ENCODE measurements at places on chromosomes 2 and 18.

DNA sequence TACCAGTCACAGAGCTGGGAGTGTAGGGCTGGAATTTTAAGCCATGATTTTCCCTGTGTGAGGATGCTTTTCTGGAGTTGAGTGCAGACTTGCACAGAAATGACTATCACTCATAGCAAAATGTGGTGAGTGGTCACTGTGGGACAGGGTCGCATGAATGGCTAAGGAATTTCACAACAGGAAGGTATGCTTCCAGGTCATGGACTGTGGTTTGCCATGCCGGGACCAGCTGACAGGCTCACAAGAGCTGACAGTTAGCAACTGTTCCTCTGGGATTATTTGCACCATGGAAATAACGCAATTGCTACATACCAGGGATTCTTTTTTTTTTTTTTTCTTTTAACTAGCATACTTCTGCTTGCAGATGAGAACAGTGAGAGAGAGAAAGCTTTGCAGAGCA lies 3.8 kb upstream of the UXS1 start:
- no peak for DNase-seq

GRCh38 chr2:48749291-48750127 lies 6.0 kb downstream of the LHCGR start:
- DNase-seq: no peak

DNA sequence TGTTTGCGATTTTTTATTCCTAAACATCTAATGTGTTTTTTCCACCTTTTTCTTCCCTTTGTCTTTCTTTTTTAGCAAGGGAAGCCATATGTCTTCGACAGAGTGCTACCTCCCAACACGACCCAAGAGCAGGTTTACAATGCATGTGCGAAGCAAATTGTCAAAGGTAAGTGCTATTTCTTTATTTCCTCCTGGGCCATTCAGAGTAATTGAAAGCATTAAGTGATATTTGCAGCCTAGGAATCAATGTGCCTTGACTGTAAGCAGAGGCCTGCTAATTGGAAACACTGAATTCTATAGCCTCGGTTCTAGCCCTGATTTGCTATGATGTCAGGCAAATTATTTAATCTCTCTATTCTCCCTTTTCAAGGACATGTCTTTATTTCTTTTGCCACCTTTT lies 47.0 kb downstream of the KIF5C start:
- no peak for DNase-seq

DNA sequence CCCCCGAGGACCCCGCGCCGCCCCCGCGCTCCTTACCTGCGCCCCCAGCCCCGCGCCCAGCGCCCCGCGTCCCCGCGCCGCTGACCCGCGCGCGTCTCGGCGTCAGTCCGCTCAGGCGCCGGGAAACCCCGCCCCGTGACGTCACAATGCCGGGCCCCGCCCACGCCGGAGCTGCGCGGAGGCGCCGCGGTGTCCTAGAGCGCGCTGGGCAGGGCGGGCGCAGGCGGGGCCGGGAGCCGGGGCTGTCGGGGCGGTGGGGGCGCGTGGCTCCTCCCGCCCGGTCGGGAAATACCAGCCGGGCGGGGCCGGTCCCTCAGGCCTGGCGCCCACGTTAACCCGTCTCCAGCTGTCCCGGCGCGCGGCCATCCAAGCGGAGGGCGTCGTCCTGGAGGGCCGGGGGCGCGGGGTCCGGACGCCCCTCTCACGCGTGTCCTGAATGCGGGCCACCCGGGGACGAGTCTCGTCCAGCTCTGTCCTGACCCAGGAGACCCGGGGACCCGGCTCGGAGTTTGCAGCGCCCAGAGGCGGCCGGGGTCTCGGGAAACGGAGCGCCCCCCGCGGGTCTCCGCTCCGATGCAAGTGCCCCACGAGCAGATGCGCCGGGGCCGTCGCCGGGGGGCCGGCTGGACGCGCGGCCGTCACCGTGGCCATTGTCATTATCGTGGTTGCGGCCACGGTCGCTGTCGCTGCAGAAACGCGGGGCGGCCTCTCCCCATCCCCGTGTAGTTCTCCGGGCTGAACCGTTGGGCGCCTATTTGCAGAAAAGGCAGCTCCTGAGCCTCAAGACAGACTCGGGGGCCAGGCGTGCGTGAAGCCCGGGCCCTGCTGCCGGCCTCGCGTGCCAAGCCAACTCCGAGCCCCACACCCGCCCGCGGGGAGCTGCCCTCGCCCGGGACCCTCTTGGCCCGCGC lies at the start of gene SLC66A2:
Gene SLC66A2, minus strand, starts transcription at position 109 of the 911 bp plus-strand sequence. CDS start 727 bp downstream, outside the sequence.
- peak; percentile 86 for DNase-seq

- no peak for DNase-seq
Measured at GRCh38 chr2:181178823-181179412, 198.5 kb downstream of the UBE2E3 start.

DNA sequence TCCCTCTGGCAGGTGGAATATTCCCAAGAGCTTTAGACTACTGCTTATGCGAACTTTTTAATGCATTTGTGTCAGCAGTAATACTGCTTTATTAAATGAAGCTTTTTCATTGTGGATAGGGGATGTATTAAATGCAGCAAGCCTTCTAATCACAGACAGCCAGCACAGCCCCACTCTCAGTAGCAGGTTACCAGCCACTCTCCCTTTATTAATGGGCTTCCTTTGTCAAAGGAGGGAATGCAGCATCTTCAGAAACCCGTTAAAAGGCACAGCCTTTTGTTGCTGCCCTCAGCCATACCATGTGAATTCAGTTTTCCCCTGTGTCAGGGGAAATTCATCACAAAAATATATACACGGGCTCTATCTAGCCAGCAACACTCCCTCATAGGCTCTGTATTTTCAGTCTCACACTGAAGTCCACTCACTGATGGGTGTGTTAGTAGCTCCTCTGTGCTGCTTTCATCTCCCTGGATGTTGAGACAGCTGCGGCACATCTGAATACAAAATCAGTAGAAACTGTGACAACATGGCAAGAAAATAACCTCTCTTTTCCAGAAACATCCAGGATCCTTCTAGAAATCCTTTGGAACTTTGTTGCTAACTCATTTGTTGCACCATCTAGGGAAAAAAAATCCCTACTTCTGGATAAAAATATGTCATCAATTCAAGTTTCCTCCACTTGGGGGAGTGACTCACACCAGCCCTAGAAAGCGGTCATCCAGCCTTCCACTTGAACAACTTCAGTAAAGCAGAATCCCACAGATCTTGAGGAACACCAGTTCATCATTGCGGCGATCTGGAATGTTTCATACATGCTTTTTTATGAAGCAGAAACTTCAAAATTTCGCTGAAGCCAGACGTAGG lies 48.4 kb downstream of the LRRTM1 start:
- DNase-seq: no peak

DNA sequence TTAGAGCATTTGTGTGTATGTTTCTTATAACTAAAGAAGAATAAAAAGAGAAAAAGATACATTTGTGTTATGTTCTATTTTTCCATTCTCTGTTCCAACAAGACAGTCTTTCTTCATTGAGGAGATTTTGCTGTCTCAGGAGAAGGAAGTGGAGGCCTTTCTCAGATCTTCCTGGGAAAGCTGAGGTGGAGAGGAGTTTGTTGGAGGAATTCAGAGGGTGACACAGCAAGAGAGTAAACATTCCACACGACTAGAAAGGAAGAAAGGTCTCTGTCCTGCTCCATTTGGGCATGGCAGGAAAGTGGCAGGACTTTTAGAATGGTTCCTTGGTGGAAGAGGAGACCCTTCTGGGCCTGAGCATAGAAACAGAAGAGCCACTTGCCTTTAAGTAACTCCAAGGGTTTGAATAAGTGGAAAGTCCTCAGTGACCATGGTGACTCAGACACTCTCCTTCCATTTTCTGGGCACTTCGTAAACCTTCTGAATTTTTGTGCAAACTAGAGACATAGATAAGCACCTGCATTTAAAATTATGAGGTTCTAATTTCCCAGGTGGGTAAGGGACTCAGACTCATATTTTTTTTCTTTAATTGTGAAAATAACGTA lies 52.3 kb upstream of the COL5A2 start:
- DNase-seq: no peak

- no peak for DNase-seq
Measured at GRCh38 chr18:44452346-44452745, 228.3 kb upstream of the SETBP1 start.

DNA sequence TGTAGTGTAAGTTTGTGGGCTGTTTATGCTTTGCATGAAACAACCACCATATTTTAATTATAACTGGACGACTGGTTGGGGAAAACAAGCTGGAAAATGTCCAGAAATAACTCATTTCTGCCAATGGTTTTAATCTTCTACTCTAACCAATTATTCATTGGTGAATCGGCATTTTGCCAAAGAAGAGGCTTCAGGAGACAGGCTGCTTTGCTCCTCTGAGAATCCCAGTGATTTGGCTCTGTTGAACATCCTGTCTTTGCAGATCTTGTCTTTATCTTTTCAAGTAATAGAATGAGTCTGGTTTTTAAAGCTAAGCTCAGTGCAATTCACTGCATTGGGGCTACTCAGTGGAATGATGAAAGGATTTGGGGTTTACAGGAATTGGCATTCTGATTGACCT lies 109.6 kb downstream of the APOB start:
- DNase-seq: no peak

- DNase-seq: no peak
Measured at GRCh38 chr18:11956371-11957308, 24.7 kb upstream of the IMPA2 start.

DNA sequence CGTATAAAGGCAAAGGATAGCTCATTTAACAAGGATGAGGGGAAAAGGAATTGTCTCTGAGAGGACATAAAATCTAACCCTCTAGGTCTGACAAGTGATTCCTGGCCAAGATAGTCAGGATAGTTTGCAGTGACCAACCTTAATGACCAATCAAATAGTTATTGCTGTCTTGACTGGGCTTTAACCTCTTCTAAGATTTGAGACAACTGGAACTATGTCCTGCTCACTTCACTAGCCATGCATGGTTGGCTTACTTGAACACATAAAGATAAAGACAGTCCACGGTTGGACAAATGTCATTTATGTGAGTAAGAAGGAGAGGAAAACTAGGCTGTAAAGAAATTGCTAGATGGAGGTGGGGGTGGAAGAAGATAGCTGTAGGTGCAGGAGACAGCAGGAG lies 53.8 kb downstream of the SCN1A start:
- DNase-seq: no peak

All from NCI-H1092 (cell line).